ENCODE measurements at places on chromosomes 2 and 18.

GRCh38 chr18:22385718-22386117 is 32.0 kb downstream of the CTAGE1 start:
- DNase-seq = no peak

- no peak for DNase-seq
Observed at GRCh38 chr2:221546505-221547225, 25.4 kb downstream of the EPHA4 start.

DNA sequence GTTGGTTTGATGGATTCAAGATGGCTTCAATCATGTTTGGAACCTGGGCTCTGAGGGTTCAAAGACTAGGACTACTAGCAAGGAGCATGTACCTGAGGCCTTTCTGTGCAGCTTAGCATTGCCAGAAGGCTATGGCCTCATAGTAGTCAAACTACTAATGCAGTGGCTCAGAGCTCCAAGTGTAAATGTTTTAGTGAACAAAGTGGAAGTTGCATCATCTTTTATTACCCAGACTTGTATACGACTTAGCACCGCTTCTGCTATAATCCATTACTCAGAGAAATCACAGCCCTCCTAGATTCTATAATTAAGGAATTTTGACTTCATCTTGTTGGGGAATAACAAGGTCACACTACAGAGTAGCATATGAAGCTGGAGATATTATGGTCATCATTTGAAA is 210.5 kb downstream of the ERBB4 start:
- no peak for DNase-seq

GRCh38 chr18:26022585-26022984 is 67.8 kb downstream of the SS18 start:
- DNase-seq = no peak

DNA sequence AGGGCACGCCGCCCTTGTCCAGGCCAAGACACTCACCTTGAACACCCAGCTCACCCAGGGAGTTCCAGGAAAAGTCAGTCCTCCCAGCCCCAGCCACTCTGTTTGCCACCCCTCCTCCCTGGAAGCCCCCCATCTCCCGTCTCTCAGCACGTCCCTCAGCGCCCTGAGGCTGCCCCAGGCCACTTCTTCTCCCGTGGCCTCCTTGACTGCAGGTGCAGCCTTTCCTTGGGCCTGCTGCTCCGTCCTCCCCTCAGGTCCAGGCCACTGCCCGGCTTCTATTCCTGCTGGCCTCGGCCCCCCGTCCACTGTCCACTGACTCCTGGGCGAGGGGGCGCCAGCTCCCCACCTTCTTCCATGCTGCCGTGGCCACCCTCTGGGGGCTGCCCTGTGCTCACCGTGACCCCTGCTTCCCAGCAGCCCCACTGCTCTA is 239.1 kb downstream of the HDAC4 start:
- DNase-seq = no peak

DNA sequence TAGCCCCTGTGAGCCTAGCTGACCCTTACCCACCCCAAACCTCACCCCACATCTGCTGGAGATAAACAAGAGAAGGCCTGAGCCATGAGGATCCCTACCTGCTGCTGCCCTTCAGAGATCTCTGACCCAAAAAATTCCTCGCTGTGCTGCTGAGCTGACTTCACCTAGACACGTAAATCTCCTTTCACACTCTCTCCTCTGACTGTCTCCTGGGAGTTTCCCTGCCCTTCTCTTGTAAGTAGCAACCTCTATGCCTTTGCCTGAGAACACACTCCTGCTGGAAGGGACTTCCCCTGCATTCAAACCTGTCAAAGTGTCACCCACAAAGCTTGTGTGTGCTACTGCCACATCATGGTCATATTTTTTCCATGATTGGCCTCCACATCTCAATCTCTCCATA is 134.2 kb upstream of the NOL4 start:
- no peak for DNase-seq

DNA sequence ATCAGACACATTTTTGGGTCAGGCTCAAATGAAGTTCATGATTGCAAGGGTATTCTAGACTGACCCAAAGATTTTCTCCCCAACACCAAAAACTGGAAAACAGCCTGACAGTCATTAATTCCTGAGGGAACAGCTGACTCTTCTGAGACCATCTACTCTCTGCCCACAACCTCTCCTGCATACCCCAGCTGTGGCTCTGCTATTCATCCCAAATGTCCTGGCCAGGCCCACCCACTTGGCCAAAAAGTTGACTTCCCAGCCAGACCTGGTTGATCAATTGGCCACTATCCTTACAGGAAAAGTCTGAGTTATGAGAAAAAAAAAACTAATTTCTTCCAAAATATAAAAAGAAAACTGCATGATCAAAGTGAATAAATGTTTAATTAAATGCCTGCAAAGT is 103.8 kb upstream of the ST3GAL5 start:
- no peak for DNase-seq

GRCh38 chr2:194363878-194364277 is 1293.1 kb upstream of the SLC39A10 start:
- DNase-seq = no peak

DNA sequence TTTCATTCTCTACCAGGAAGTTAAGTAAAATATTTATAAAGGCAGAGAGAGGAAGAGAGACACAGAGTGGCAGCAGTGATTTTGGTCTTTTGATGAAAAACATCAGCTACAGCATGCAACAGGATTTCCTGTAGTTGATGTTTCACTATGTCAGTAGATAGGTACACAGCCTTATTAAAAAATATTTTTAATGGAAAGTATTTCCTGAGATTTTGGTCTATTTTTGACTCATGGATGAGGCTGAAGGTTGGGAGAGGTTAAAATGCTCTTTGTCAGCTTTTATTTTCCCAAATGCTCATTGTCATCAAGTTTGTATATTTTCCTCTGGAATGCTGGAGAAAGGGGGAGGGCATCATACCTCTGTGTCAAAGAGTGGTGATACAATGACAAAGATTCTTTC is 1112.5 kb downstream of the CBLN2 start:
- DNase-seq = no peak

DNA sequence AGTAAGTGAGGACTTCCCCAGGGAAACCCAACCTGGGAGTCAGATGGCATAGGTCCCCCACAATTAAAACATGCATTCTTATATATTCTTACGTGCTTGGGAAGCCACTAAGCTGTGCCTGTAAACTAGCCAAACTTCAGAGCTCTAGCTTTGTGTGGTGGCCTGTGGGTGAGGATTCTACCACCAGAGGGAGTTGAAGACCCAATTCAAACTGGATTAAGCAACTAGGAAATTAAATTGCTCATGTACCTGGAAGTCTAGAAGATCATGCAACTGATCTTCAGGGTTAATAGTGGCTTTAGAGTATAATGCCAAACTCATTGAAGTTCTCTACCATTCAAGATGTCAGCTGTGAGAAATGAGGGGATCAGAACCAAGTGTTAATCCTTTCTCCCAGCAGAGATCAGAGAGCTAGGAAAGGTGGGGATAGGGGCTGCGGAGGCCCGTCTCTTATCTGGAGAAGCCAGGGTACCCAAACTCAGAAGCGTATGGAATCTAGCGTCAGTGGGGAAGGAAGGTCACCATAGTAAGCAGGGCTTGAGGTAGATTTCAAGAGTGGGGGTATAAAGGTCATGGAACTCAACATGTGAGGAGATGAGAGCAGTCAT is 53.2 kb upstream of the CCDC85A start:
- no peak for DNase-seq

DNA sequence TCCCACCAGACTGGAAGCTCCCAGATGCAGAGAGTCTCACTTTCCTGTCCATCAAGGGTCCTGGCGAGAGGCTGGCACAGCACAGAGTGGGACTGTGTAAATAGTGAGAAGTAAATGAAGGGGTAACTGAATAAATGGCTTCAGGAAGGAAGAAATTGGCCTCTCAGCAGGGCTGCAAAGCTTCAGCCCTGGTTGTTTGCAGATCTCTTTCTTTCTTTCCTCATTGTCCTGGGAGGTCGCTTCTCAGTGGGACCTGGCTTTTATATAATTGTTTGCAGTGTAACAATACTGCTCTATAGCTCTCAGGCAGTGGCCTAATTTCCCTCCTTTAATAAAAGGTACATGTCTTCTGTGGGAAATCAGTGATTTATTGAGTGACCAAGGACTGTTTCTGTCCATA is 74.9 kb upstream of the GPR45 start:
- no peak for DNase-seq

- DNase-seq = no peak
Observed at GRCh38 chr2:53636596-53636995, 131.0 kb upstream of the CHAC2 start.

- no peak for DNase-seq
Observed at GRCh38 chr18:78645216-78645615, 334.4 kb upstream of the SALL3 start.

- DNase-seq = no peak
Observed at GRCh38 chr18:63508596-63508995, 31.8 kb downstream of the SERPINB5 start.

- no peak for DNase-seq
Observed at GRCh38 chr2:191446910-191447309, 201.7 kb downstream of the MYO1B start.

DNA sequence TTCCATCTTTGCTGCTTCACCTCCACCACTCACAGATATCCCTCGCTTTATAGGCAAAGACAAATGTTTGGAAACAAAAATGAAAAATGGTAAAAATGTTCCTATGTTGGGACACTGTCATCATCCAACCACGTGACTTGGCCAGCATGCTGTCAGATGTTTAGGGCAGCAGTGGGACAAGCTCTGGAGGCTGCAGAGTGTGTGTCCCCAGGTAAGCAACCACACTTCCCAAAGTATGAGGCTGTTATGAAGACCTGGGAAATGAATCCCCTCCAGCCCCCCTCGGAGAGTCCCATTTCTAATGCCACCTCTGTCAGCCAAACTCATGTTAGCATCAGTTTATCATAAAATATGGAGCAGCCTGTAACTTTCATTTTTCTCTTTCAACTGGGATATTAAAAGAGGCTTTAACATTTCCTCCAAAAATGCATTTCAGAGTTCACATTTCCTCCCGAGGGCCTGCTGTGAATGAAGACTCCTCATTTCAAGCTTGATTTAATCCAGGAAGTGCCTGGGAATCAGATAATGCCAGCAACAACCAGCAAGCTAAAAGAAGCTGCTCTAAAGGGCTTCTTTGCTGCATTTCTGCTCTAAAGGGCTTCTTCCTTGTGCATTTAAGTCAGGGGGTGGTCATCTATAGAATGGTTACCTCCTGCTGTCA is 66.2 kb downstream of the APOB start:
- DNase-seq = no peak

DNA sequence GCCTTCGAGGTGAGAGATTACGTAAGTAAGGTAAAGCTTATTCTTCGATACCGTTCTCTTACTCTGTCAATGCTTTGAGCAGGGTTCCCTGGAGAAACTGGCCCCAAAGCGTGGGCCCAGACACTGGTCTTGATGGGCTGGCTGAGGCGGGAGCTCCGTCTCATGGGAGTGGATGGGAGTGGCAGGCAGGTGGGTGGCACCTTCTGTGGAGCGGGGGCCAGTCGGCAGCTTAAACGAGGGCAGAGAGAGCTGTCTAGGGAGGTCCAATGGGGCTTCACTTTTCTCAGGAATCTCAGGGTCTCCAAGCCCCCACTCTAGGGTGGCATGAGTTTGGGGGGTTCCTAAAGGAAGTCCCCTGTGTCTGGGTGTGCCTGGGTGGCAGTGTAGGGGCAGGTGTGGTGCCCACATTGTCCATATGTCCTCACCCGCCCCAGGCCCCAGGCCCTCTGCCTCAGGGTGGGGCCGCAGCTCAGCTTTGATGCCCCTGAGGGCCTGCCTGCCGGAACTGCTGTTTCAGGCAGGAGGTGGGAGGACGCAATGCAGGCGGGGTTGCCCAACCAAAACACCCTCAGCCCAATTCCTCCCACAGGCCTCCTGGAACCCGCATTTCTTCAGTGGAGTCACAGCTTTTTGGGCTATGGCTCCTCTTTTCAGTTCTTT is 32.5 kb upstream of the FOSL2 start:
- DNase-seq = no peak

DNA sequence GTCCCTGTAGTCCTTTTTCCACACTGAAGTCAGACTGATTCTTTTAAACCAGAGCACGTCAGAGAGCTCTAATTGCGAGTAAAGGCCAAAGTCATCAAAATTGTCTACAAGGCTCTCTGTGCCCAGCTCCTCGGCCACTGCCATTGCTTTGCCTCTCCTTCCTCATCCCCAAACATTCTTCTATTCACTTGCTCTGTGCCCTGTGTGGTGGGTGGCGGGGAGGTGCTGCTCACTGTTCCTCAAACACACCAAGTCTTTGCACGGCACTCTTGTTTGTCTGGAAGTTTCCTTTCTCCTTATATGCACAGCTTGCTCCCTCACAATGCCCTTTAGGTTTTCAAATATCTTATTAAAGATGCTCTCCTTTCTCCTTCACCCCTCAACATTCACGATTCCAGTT is 100.1 kb upstream of the FSHR start:
- no peak for DNase-seq

DNA sequence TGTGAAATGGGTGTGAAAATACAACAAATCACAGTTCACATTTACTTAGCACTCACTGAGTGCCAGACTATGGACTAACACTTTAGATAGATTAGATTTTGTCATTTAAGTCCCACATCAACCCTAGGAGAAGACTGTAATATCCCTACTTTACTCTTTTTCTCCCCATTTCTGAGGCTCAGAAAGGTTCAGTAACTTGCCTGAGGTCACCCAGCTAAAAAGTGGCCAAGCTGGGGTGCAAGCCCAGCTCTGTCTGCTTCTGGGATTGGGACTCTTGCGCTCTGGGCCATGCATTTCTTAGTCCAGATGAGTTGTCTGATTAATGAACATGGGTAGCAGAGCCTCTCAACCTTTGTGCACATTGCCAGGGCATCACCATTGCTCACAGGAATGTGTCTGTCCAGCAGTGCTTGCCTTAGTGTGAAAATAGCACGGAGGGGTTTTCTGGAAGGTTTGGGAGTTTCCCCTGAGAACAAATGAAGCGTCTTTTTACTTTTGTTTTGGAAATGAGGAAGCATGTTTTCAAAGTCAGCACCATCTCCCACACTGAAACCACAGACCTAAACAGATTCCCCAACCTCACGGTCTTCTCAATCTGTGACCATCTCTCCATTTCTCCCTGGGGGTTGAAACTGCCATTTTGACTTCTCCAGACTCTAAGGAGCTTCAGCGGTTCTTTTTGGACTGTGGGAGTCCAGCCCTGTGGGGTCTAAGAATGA is 31.9 kb downstream of the NRP2 start:
- DNase-seq = no peak

DNA sequence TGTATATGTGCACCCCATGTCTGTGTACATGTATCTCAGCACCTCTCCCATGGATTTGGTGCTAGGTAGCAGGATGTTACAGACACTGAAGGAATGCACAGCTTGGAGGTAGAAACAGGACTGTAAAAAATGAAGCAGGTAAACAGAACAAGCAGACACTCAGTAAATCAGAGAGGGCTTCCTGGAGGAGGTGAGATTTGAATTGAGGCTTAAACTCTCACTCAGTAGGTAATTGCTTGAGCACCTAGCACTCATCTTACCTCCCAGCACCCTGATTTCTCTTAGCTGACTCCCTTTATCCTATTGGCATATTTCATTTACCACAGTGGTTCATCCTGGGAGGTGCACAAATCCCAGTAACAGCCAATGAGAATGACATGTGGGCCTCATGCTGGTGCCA is 537.9 kb upstream of the RAB6C start:
- no peak for DNase-seq

- DNase-seq = no peak
Observed at GRCh38 chr2:15298770-15299169, 262.4 kb downstream of the NBAS start.

- DNase-seq = no peak
Observed at GRCh38 chr2:187617905-187618304, 63.7 kb upstream of the TFPI start.

GRCh38 chr18:69161383-69162028 is 239.2 kb upstream of the DOK6 start:
- no peak for DNase-seq

Measured in stimulated activated CD4-positive, alpha-beta T cell treated with anti-CD3 and anti-CD28 coated beads, Interleukin-2, amount 100 ng/mL, for 24 hours (primary cell).